ENCODE measurements at places on chromosomes 3 and 15.
A peak's percentile ranks its signal among the peaks of the same experiment; 100 is the strongest.

DNA sequence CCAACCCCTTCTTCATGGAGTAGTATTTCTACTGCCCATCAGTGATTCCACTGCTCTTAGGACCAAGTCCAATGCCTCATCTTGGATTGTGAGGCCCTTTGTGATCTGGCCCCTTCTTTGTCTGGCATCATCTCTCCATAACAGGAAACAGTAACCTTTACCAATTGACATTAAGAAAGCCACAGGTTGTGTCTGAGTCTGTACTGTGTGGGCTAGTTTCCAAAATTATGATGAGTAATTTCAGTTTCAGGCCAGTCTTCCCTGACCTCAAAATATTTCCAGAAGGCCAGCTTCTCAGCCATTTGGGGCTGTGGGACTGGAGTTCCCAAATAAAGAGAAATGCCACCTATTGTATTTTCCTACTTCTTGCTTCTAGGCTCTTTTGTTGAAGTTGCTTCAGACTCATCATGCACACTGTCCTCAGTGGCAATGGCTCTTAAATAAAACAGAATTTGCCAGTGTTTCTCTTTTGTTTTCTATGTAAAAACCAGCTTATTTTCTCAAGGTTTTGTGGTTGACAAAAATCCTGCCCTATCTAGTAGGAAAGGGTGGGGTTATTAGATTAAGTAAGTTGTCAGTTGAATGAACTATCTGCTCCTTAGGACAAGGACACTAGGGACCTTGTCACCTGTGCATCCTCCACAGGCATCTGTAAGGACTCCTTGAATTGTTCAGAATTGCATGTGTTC is 47.0 kb upstream of the ACKR4 start:
- peak; percentile 56 for DNase-seq

- DNase-seq = no peak
Measured at GRCh38 chr3:169172535-169172934, 491.0 kb downstream of the MECOM start.

- DNase-seq = no peak
Measured at GRCh38 chr3:15391007-15391406, 36.3 kb downstream of the METTL6 start.

- DNase-seq = no peak
Measured at GRCh38 chr15:75062706-75063105, 39.3 kb downstream of the PPCDC start.

GRCh38 chr3:179100652-179101051 is 29.0 kb upstream of the ZMAT3 start:
- no peak for DNase-seq

DNA sequence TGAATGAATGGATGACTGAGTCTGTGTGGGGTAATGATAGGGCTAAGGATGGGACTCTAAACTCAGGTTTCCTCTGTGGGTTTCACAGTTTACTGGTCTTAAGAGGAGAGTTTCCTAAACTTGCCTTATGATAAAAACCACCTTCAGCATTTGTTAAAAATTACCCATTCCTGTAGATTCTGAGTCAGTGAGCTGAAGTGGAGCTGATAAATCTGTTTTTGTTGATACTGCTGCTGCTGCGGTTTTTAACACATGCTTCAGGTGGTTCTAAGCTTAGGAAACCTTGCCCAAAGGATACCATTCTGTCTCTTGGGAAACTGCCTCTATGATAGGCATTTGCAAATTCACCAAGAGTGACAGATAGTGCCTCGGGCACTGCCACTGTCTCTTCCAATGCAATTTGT is 52.6 kb downstream of the MECOM start:
- DNase-seq = no peak

- no peak for DNase-seq
Measured at GRCh38 chr3:124530916-124531315, 199.3 kb upstream of the UMPS start.

DNA sequence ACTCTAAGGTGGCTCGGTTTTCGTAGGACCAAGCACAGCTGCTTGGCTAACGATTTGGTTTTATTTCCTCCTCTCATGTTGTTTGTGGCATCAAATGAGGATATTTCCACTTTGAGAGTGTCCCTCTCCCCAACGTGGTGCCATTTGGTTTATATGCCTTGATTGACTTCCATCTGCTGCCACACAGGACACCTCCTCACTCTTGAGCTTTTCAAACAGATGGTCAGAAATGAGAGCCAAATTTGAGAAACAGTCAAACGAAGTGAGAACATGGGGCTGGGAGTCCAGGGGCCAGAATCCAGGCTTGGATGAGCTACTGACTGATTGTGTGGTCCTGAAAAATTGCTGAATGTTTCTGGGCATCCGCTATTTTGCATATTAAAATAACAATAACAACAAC is 43.5 kb downstream of the CEMIP start:
- DNase-seq = no peak

DNA sequence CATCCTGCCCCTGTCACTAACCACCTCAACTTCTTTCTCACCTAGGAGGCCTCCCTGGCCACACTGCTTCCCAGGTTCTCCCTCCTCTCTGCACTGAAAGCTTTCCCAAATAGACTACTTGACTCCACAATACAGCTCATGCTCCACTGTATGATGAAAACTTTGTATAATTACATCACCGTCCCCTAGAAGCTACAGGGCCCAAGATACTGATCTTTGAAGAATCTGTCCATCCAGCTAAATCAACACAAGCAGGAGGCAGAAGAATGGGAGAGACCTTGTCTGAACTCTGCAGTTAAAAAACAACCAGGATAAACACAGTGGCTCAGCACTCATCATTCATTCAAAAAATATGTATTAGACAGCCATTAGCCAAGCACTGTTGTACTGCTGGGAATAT is 26.4 kb upstream of the RPS17 start:
- DNase-seq = no peak

DNA sequence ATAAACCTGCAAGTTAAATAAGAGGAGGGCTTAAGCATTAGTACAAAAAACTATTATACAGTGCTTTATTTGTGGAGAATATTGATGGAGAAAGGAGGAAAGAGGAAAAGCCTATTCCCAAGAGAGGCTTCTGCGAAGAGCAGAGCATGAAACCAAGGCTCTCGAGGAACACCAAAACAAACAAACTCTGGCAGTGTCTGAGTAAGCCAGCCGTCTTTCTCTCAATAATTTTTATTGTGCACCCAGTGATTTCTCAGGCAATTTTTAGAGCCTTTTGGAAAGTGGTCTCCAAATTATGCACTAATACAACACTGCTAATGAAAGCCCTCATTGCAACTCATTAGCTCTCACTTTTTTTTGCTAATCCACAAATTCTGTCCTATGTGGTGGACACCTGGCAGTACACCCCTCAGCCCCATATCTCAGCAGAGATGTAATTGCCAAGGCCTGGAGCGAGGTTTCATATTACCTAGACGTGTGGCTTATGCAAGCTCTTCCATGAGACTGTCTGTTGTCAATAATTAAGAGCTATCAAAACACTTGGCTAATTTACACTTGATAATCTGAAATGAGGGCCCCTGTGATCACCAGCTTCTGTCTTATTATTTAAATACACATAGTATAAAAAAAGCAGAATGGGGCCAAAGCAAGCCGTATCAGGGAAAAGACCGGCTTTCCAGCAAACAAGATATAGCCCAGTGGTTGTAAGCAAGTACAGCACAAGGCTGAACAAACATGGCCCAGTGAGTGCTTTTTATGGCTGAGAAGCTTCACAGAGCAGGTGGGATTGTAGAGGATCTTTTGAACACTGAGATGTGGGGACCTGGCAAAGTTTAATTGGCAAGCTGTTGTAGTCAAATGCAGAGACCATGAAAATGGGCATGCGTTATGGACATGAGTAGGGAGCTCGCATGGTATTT is 216.9 kb downstream of the ROBO2 start:
- DNase-seq = no peak

DNA sequence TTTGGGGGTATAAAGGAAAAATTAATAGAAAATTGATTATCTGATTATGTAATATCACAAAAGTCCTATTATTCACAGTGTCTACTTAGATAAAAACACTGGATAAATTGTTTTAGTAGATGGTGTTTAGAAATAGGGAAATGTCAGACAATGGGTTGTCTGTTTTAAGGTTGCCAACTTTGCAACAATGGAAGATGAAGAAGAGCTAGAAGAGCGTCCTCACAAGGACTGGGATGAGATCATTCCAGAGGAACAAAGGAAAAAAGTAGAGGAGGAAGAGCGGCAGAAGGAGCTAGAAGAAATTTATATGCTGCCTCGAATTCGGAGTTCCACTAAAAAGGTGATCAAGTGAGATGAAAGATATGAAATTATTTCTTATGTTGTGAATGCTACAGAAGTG is 84.0 kb downstream of the CHD2 start:
- DNase-seq = no peak

DNA sequence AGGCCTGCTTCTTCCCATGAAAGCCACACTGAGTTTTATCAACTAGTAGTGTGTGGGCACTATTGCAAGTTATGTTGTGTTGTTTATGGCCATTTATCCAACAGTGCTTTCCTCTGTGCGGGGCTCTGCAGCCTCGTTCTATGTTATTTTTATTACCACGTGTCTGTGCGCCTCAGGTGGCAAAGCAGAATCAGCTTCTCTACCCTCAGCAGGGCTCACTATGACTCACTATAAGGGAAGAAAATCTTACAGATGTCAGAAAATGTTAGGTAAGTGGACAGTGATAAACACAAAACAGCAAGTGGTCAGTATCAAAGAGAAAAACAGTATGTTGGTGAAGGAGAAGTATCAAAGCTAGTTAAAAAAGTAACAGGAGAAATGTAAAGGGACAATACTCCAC is 61.4 kb downstream of the MOBP start:
- no peak for DNase-seq

- DNase-seq = no peak
Measured at GRCh38 chr15:92473756-92474155, 80.1 kb downstream of the ST8SIA2 start.

GRCh38 chr3:186210852-186211500 is 102.1 kb upstream of the ETV5 start:
- no peak for DNase-seq

DNA sequence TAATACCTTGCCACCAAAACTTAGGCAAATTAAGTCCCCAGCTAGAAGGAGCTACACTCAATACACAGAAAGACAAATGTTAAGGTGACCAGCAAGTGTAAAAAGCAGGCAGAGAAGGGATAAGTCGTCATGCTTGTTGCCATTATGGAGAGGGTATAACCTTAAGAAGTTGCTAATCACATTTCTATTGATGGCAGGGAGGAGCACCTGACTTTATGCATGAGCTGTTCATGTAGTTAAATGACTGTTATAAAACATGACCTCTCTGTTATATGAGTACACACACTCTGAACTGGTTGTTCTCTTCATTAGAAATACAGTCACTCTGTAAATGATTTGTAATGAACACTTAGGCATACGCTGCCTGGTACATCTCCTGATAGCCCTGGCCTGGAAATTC is 6.6 kb upstream of the CCNL1 start:
- no peak for DNase-seq

- DNase-seq = no peak
Measured at GRCh38 chr3:127304121-127304744, 16.4 kb upstream of the PRR20G start.

DNA sequence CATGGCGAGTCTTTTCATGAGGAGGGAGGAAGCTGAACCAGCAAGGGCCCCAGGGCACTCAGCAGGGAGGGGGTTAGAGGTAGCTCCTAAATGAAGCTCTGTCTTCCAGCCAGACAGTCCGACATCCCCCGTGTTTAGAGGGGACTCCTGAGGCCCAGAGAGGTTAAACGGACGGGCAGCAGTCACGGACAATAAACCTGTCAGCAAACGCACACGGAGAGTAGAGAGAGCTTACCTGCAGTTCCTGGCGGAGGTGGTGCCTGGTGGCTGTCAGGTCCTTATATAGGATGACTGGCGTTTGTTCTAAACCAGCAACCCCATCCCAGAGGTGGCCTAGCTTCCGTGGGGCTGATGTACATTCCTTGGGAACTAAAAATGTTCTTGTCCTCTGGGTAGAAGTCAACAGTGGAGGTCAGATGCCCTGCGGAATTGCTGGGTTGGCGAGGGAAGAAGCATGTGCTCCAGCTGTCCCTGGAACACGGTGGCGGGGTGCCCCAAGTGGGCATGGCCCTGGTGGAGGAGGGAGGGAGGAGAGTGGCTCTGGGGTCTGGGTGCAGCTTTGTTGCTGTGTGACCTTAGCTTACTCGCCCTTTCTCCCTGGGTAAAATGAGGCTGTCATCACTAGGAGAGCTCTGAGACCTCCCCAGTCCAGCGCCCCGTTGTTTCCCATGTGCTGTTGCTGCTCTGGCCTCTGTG is 2.1 kb downstream of the GHRL start:
- no peak for DNase-seq

DNA sequence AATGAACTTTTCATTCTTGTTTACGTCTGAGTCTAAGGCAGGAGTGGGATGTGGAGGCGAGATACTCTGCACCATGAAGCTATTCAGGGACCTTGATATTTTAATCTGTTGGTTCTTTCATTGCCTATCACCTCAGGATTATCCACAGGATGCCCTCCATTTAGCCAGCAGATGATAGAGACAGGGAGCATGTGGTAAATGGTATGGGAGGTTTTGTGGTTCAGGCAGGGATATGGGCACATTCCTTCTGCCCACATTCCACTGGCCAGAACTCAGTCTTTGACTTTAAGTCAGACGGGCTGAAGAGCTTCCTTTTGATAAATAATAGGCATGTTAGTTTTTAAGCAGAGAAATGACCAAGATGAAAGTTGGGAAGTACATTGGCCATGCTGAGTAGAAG is 548.0 kb upstream of the CCDC54 start:
- DNase-seq = no peak

DNA sequence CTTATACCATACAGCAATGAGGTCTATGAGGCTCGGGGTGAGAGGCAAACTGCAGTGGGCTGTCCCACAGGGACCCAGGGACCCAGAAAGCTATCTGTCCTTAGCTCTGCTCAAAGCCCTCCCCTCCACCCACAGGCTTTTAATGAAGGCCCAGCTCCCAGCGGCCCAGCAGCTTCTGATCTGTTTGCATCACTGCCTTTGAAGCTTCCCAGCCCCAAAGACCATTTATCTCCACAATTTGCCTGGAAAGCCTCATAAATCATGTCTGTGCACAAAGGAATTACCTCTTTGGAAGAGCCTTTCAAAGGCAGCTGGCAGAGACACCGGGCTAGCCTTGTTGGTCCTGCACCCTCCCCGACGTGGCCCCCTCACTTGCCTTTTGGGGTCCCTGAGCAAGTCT is 123.9 kb downstream of the RAB11A start:
- DNase-seq = no peak

- no peak for DNase-seq
Measured at GRCh38 chr15:81239190-81239589, 42.5 kb downstream of the IL16 start.
